ENCODE measurements at places on chromosomes 3 and 15.
A peak's percentile ranks its signal among the peaks of the same experiment; 100 is the strongest.

- peak; percentile 1 for DNase-seq
Observed at GRCh38 chr3:39065197-39065596, 13.4 kb downstream of the WDR48 start.

GRCh38 chr3:152865668-152866245 is 30.8 kb downstream of the P2RY1 start:
- DNase-seq = no peak

DNA sequence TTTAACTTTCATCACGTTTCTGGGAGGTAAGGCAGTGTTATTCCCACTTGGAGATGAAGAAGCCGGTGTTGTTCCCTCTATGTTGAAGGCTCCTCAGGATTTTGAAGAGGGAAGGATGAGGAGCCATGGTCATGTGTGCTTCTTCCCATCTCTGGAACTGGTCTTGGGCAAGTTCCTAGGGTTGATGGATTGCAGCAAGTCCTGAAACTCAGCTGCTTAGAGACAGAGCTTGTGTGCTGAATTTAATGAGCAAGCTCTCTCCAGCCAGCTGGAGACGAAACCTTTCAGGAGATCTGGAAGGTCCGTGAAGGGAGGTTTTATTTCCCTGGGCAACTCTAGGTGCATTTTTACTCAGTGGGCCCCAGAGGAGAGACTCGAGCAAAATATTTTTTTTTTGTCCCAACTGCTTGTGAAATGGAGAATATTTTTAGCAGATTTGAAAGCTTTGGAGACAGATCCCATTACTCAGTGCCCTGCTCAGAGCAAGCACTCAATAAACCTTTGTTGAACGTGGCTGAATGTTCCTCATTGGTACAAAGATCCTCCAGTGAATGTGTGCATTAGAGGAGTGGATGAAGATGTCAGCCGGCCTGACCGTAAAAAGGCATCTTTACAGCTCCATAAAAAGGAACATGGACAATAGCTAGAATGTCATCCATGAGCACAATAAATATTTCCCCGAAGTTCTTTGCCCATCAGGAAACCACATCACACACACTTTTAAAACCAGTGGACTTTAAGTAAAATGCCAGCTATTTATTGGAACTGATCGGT is 55.6 kb upstream of the RGMA start:
- DNase-seq = no peak

GRCh38 chr3:112427123-112427522 is 72.1 kb downstream of the BTLA start:
- no peak for DNase-seq

DNA sequence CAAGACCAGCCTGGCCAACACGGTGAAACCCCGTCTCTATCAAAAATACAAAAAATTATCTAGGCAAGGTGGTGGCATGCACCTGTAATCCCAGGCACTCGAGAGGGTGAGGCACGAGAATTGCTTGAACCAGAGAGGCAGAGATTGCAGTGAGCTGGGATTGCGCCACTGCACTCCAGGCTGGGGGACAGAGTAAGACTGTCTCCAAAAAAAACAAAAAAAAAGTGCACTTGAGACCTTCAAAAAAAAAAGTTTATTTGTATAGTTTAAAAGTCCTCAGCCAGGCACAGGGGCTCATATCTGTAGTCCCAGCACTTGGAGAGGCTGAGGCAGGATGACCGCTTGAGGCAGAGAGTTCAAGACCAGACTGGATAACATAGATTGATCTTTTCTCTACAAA is 2.1 kb downstream of the PBRM1 start:
- no peak for DNase-seq

DNA sequence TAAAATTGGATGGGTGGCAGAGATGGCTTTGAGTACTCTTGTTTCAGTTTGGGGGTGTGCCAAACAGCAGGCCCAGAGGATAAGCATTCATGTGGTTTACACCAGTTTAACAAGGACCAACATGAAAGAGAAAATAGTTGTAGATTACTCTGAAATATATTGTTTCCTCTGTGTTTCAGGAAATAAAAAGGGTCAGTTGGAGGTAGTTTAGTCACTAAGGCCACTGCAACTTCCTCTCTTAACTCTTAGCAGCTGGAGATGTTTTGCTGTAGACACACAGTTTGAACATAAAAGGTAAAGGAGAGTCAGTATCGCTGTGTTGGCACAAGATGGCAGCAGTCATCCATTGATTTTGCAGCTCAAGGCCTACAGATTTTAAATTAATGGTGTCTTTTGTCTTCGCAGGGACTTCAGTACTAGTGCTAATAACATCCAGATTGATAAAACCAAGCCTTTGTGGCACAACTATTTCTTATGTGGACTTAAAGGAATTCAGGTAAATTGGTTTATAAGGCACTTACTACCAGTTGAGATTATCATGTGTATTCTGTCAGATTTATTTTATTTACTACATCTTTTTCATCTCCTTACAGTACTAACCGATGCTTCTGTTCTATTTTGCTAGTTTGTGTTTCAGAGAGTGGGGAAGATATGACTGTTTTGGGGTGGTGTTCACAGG is 65.5 kb downstream of the GALK2 start:
- peak; percentile 30 for DNase-seq

- DNase-seq = peak; percentile 96
Observed at GRCh38 chr3:12967606-12968351, 105.5 kb downstream of the IQSEC1 start.

DNA sequence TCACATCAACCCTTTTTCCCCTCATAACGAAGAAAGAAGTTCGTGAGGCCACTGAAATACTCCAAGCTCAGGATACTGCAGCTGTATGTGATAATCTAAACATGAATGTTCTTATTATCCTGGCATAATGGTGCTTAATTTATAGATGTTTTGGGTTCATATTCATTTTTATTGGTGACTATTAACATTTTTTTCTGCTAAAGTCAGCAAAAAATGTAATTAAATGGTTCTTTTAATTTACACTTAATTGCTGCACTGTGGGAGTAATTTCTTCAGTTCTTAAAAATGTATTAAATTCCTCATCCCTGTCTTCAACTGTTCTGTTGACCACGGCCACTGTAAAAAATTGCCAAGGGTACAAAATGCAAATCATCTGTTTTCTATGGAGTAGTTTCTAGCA is 95.6 kb downstream of the CDIN1 start:
- DNase-seq = no peak

GRCh38 chr3:127690823-127691452 is 18.2 kb downstream of the ABTB1 start:
- DNase-seq = peak; percentile 50

DNA sequence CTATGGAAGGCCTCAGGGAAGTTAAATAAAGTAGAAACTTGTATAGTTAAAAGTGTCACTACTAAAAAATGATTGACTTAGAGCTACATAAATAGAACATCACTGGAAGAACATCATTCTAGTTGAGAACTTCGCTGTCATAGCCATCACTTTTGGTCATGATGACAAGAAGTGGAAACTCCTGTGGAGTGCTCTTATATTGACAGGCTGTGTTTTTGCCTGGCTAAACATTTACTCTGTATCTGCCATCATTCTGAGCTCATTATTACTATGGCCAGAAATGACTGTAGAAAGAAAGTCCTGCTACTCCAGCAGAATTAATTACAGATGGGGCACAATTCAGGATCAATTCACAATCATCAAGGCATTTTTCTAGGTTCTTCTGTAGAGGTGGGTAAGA is 165.1 kb upstream of the GOLIM4 start:
- DNase-seq = no peak

DNA sequence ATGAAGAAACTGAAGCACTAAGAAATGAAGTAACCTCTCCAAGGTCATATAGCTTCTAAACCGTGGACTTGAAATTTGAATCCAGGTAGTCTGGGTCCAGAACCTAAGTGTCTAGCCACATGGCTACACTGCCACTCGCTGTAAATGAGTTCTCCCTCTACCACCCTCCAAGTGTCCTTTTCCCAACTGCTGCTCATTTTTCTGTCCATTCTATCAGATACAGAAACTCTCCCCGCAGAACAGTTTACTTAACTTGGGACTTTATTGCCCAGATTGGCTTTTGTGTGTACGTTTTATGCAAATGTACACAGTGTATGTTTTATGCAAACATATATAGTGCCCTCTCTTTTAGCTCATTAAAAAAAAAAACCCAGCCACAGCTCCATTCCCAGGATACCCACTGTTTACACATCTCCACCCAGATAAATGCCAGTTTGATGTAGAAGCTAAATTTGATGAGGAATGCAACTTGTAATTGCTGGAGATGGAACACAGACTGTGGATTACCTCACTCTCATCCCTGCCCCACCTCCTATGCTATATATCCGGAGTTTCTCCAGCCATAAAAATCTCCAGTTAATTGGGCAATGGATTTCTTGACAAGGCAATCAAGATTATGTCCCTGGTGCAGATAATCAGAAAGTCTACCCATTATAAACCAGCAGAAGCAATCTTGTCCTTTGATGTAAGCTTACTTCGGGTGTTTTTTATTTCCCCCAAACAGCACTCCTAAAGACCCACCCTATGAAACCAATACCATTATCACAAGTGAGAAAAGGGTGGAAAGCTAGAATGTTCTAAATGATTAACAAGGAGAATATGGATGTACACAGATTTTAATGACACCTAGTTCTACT is 42.0 kb downstream of the THBS1 start:
- no peak for DNase-seq

DNA sequence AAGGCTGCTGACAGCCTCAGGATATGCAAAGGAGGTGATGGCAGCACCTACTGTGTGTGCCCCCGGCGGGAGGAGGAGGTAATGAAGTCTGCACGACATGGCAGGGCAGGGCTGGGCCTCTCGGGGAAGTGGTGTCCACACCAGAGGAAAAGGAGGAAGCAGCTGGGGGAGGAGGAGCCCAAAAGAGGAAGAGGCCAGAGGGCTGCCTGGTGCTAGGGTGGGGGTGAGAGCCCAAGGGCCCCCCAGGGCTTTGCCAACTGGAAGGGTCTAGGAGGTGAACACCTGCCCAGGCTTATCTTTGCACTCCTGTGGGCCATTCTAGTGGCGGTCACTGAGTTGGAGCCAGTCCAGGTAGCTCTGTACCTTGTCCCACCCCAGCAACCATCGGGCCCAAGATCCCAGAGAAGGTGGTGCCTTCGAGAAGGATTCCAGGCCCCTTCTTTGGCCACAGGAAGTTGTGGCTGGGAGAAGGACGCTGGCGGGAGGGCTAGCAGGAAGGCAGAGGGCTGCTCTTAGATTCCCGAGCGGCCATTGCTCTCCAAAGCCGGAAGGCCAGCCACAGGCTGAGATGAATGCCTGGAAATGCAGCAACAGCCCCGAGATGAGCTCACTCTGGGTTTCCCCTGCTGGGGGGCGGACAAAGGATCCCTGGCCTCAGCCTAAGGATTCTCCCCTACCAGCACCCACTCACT is 7.0 kb downstream of the GNAI2 start:
- DNase-seq = no peak

DNA sequence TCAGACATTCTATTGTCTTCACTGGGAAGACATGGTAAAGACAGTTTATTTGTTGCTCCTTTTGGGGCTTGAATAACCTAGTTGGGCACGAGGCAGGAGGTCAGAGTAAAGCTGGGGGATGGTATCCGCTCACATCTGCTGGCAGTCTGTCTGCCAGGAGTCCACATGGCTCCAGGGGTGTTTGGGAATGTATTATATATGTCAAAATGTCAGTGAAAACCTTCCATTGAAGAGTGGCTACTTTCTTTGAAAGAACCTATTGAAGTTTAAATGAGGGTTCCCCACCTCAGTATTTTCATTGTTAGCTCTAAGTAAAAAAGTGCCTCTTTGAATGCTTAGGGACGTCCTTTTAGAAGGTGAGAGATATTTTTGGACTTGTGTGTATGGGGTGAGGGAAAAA is 68.4 kb downstream of the CLDN11 start:
- no peak for DNase-seq

GRCh38 chr3:137259701-137260100 is 301.9 kb downstream of the IL20RB start:
- DNase-seq = no peak

- DNase-seq = no peak
Observed at GRCh38 chr15:58407236-58407775, 24.5 kb upstream of the LIPC start.

DNA sequence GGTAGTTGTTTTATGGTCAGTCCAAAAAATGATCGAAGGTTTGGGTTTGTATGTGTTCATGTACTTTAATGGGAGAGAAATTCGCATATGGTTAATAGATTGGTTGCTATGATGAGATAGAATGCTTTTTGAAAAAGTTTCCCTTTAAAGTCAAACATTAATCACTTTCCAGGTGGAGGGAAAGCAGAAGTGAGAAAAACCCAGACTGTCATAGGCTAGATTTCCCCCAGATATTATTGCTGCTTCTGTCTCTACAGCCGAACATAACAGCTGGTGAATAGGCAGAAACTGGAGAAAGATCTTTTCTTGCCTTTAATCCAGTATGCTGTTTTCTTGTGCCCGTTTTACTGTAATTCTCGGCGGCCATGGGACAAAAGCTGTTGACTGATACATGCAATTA is 287.6 kb downstream of the SOX2 start:
- no peak for DNase-seq

- no peak for DNase-seq
Observed at GRCh38 chr3:140903196-140903595, 38.4 kb upstream of the SLC25A36 start.

DNA sequence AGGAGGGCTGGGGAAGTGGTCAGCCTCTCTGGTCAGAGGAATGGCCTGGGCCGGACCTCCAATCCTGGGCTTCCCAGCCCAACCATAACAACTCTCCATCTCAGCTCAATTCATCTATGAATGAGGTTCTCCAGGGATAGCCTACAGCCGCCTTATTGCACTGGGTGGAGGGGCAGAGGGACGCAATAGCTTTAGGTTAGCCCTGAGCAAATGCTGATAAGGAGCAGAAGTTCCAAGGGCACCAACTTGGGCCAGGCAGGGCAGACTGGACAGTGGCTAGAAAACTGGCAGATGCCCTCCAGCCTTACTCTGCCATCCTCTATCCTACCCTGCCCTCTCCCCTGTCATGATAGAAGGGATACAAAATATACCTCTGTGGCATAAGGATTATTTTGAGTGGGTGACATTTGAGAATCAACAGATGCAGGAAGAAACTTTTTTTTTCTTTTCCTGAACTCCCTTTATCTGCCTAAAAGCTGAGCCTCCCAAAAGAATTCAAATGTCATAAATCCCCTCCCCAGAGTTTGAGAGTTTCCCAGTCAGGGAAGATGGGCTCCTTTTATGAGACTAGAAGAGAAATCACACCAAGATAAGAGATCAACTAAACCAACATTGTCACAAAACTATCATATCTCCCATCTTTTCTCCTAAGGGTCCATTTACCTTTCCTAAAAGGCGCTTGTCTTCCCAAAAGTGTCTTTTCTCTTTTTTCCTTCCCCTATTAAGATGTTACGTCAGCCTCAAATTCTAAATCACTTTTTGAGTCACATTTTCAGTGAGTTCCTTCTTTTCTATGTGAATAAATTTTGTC is 40.4 kb upstream of the C15orf39 start:
- no peak for DNase-seq

DNA sequence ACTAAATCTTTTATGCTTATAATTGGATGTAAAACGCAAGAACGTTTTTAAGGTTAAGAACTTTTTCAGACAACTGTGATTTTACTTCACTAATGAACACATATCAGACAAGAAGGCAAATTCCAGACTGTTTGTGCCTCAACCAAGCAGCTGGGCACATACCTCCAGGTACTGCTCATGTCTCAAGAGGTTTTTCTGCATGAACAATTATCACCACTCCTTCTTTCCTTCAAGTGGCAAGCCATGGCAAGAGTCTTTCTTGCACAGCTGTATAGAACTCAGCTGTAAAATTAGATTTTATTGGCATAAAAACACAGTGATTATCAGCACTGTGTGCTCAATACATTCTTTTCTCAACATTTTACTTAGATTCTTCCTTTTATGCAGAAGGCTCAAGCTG is 64.3 kb downstream of the FNDC3B start:
- peak; percentile 64 for DNase-seq

Measured in RWPE1 (cell line).